Activated T-helper 17 cell treated with anti-CD3 and anti-CD28 coated beads, Interleukin-2, amount 50 U/mL, for 72 hours (primary cell): ENCODE measurements at places on chromosomes 3 and 15. TPM values are rescaled to one million over a fixed set of nuclear protein-coding genes. Genes with fewer than 3 reads are reported as not detected.

Gene NBEAL2
- 140 TPM for total RNA-seq

Gene AMIGO3
- total RNA-seq = not detected

Gene FGF7
- total RNA-seq = not detected

Gene TTC21A
- 2.7 TPM for total RNA-seq

Gene AHSG
- total RNA-seq = not detected

Gene CEMIP
- 0.04 TPM for total RNA-seq

Gene CCDC33
- total RNA-seq = not detected

Gene LINS1
- total RNA-seq = 33.0 TPM

Gene MKRN3
- 0.80 TPM for total RNA-seq

Gene SRPRB
- total RNA-seq = 80.6 TPM

Gene SEMA3B
- total RNA-seq = 1.2 TPM

Gene LXN
- total RNA-seq = 14.9 TPM

Gene SIN3A
- 82.3 TPM for total RNA-seq

Gene POTEB2
- total RNA-seq = not detected

Gene TAGLN3
- 0.56 TPM for total RNA-seq

Gene SRP14
- total RNA-seq = 140 TPM

Gene AADACL2
- not detected for total RNA-seq

Gene EAF2
- 20.8 TPM for total RNA-seq

Gene AGBL1
- total RNA-seq = not detected

Gene ADAMTS7
- 1.2 TPM for total RNA-seq

Gene IL17RB
- 2.6 TPM for total RNA-seq

Gene NMB
- 7.8 TPM for total RNA-seq

Gene PLOD2
- 3.7 TPM for total RNA-seq

Gene FAM81A
- total RNA-seq = not detected

Gene ATP13A4
- 2.7 TPM for total RNA-seq

Gene WNT7A
- total RNA-seq = 0.29 TPM

Gene KNG1
- not detected for total RNA-seq

Gene RAB6B
- total RNA-seq = 0.19 TPM

Gene BCHE
- total RNA-seq = not detected

Gene UQCC5
- 12.0 TPM for total RNA-seq

Gene CNTN3
- not detected for total RNA-seq

Gene PTPRG
- total RNA-seq = not detected

Gene PARP15
- 15.0 TPM for total RNA-seq

Gene ACKR4
- total RNA-seq = 0.21 TPM

Gene CHST13
- total RNA-seq = not detected

Gene TF
- total RNA-seq = 1.9 TPM

Gene ZMAT3
- total RNA-seq = 20.4 TPM

Gene LRRN1
- not detected for total RNA-seq

Gene VIPR1
- total RNA-seq = 12.1 TPM

Gene PATL2
- 38.5 TPM for total RNA-seq

Gene HHLA2
- 1.3 TPM for total RNA-seq

Gene NUP210
- 86.9 TPM for total RNA-seq

Gene ALPK3
- 0.29 TPM for total RNA-seq

Gene DAZL
- total RNA-seq = 0.09 TPM

Gene DUOX1
- total RNA-seq = 0.42 TPM

Gene SMAD6
- total RNA-seq = not detected

Gene ATP8B4
- total RNA-seq = 20.0 TPM

Gene ANKDD1A
- 4.3 TPM for total RNA-seq

Gene SLC22A14
- 0.15 TPM for total RNA-seq

Gene LTF
- total RNA-seq = not detected

Gene ADAMTSL3
- total RNA-seq = not detected

Gene RLBP1
- total RNA-seq = not detected

Gene HAPLN3
- 38.6 TPM for total RNA-seq

Gene GOLGA8A
- 560 TPM for total RNA-seq

Gene NR2E3
- total RNA-seq = not detected

Gene ALAS1
- total RNA-seq = 72.7 TPM

Gene CMTM8
- total RNA-seq = 5.2 TPM
